GOT3 (cell line): ENCODE measurements at places on chromosomes 4 and X.
A peak's percentile ranks its signal among the peaks of the same experiment; 100 is the strongest.

- no peak for DNase-seq
Observed at GRCh38 chr4:53981567-53981966, 82.8 kb downstream of the CHIC2 start.

DNA sequence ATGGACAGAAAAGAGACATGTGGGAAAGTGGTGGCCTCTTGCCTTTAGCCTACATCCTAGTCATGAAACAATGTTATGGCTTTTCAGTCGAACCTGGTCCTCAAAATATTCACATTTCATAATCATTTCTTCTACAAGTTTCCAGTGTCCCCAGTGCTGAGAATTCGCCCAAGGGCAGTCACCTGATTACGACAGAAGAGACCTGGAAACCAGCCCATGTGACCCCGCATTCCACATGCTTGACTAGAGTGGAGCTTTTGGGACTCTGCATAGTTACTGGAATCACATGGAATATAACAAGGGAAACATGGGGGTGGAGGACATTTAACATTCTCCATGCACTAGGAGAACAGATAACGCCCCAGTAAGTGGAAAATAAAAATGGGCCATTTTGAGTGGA, 100.1 kb downstream of the PPARGC1A start:
- peak; percentile 1 for DNase-seq

- DNase-seq: no peak
Observed at GRCh38 chr4:84965553-84966381, 723 bp downstream of the WDFY3 start.

GRCh38 chr4:7941111-7941964, 1.7 kb upstream of the AFAP1 start:
- DNase-seq: peak; percentile 22

GRCh38 chr4:31114816-31115215, 394.6 kb downstream of the PCDH7 start:
- no peak for DNase-seq

GRCh38 chr4:102295153-102295862, 50.0 kb downstream of the SLC39A8 start:
- DNase-seq: no peak

DNA sequence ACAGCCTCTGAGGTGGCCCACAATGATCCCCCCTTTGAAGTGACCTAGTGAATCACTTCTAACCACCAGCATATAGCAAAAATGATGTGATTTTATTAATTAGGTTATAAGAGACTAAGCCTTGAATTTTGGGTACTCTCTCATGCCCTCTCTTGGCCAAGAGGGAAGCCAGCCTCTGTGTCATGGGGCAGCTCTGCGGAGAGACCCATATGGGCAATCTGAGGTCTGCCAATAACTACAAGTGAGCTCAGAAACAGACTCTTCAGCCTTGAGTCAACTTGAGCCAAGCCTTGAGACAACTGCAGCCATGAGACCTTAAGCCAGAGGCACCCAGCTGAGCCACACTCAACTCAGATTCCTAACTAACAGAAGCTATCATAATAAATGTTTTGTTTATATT, 45.7 kb downstream of the MANBA start:
- no peak for DNase-seq

GRCh38 chr4:155353923-155354540, 22.7 kb downstream of the MAP9 start:
- DNase-seq: no peak

GRCh38 chr4:10006601-10007435, 14.5 kb downstream of the SLC2A9 start:
- DNase-seq: no peak

DNA sequence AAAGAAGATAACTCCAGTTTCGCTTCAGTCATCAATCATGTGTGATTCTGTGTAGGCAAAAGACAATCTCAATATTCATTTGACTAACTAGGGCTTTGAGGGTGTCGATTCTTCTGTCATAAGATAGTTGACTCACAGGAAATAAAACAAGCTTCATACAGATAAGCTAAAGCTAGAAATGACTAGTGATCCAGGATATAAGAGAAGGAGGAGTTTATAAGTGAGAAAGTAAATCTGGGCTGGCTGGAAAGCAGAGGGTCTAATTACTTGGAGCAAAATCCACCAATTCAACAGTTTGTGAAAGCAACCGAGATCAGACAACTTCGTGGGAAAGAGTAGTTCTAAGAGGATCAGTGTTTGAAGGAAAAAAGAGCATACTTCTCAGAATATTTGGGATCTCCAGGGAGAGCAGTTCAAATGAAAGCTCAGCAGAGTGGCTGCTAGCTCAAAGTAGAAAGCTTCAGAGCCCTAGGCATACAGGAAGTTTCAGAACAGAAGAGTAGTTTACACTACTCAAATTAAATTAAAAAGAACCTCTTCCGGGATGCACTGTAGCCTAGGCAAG, 429.3 kb downstream of the INPP4B start:
- DNase-seq: no peak

- DNase-seq: no peak
Observed at GRCh38 chrX:36344301-36344700, 424.8 kb downstream of the CFAP47 start.

DNA sequence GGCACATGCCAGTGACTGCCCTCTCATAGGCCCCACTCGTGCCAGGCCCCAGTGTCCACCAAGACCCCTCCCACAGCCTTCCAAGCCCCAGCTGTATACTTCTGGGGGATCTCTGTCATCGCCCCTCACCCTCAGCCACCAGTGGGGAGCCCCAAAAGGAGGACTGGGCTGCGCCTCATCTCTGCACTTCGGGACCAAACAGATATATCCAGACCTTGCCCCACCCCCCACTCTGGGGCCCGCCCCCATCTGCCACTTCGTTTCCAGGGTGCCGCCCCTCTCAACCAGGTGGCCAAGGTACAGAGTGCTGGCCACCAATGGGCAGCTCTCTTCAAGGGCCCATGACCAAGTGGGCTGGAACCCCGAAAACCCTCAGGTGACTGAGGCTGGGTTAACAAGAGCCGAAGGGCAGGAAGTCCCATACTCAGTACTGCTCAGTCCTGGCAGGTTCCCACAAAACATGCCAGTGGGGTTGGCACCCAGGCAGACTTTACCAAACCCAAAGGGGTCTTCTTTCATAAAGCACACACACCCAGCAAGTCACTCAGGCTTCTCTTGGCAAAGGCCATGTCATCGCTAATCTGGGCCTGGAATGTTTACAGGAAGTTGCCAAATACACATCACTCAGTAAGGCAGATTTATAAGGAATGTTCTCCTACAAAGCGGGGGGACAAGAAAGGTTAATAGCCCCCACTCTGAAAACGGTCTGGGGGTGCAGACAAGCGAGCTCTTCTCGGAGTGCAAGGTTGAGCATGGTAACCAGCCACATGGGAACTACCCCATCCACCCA, 4.4 kb downstream of the ZFYVE28 start:
- no peak for DNase-seq

GRCh38 chrX:153804621-153805020, 10.2 kb downstream of the SSR4 start:
- no peak for DNase-seq

DNA sequence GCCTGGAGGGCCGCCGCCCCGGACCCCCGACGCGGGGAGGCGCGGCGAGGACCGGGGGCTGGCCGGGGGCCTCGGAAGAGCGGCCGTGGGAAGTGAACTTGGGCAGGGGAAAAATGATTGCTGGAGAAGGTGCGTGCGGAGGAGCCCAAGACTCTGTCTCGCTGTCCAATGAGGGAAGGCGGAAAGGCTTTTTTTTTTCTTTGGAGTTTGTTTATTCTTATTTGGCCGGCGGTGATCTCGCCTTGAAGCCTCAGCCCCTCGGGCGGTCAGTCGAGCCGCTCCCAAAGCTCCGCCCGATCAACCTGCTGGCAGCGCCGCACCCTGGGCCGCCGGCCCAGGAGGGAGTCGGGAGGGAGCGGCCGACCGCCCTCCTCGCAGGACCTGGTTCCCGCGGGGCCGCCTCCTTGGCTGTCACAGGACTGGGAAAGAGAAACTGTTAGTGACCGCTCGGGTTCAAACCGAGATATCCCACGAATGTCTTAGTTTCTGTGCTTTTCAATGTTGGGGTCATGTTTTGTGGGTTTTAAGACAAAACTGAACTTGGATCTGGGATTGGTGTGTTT, 2.5 kb downstream of the CPEB2 start:
- no peak for DNase-seq

DNA sequence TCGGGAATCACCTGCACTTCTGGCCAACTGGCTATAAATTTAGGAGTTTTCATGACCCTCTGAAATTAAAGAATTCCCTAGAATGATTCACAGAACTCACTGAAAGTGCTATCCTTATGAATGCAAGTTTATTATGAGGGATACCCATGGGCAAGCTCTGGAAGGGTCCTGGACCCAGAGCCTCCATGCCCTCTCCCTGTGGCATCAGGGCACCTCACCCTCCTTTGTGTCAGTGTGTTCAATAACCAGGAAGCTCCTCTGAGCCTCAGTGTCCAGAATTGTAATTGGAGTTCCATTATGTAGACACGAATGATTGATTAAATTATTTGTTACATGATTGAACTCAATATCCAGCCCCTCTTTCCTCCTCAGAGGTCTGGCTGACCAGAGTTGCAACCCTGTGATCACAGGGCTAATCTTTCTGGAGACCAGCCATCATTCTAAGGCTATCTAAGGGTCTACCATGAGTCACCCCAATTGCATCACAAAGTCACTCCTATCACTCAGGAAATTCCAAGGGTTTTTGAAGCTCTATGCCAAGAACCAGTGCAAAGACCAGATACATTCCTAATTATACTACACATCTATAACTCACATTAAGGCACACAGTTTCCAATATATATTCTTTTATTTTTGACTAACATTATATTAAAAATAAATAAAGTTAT, 8.9 kb downstream of the ANXA3 start:
- DNase-seq: no peak

- no peak for DNase-seq
Observed at GRCh38 chr4:140790765-140791164, 34.6 kb upstream of the TBC1D9 start.

DNA sequence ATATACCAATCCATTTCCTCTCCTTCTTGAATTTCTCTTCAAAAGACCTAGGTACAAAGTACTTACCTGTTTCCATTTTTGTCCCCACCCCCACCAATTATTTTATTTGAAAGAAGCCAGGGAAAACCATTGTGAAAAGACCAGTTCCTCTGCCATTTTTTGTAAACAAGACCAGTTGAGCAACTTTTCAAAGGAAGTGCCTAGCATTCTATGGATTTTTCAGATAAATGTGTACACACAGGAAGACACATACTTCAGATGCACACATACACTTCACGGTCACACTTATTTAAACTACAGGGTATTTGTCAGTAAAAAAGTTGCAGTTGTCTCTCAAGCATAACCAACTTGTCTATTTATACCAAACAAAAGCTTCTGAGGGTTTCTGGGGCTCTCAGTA, 587.2 kb upstream of the KLHL4 start:
- no peak for DNase-seq

- no peak for DNase-seq
Observed at GRCh38 chrX:24426340-24426913, 38.7 kb upstream of the PDK3 start.

DNA sequence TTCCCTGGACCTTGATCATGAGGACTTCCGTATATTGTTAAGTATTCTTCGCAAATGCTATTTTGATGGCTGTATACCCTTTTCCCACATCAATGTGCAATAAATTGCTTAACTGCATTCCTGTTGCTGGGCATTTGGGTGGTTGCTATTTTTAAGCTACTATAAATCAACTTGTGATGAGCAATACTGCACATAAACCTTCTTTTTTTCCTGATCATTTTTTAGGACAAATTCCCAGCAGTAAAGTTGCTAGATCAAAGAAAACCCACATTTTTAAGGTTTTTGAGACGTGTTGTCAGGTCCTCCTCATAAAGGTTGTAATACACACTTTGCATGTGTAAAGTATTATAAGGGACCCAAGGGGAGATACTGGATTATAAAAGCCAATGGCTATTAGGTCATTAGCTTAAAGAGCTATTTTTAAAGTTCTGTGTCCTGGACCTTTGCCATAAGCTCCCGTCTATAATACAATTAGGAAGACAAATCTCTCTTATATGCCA, 35.6 kb downstream of the LIMCH1 start:
- no peak for DNase-seq

- DNase-seq: no peak
Observed at GRCh38 chr4:119031218-119031617, 104.4 kb upstream of the MYOZ2 start.

GRCh38 chrX:118519411-118520215, 24.0 kb downstream of the DOCK11 start:
- DNase-seq: no peak

DNA sequence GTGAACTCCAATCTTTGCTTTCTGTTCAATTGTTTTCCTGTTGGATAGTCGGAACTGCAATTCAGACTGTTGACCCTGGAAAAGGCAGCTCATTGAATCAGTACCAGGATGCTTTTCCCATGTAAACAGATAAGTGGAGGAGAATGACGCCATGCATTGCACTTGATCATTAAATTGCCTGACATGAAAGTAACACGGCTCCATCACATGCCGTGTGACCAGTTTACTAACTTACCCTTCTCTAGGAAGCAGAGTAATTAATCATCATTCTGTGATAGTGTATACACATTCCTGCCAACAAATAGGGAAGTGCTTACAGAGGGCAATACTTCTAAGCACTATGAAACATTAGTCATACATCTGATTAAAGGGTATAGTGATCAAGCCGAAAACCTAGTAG, 101.4 kb downstream of the PPARGC1A start:
- DNase-seq: no peak

- DNase-seq: peak; percentile 7
Observed at GRCh38 chr4:76752861-76753501, 145.0 kb downstream of the SOWAHB start.

- DNase-seq: no peak
Observed at GRCh38 chr4:72094059-72094797, 62.4 kb downstream of the NPFFR2 start.

GRCh38 chr4:142549726-142550463, 296.2 kb downstream of the INPP4B start:
- DNase-seq: no peak

GRCh38 chr4:83010111-83010521, 507 bp downstream of the LIN54 start:
- DNase-seq: no peak

GRCh38 chrX:154486052-154486395, 391 bp downstream of the UBL4A start:
- no peak for DNase-seq

- DNase-seq: no peak
Observed at GRCh38 chr4:57442831-57443291, 332.7 kb upstream of the IGFBP7 start.

DNA sequence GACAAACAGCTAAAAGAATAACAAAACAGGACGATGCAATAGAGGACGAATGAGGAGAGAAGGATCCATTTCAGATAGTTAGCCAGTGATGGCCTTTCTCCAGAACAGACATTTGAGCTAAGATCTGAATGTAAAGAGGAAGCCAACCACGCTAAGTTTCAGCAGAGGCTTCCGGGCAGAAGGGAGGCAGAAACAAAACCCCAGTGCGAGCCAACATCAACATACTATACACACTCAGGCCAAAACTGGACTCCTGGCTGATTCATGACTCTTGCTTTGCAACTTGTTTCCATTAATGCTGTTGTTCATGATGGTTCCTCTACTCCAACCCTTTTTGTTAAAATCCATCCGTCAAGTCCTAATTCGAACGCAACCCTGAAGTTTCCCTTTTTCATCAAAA, 730.3 kb downstream of the TRIML1 start:
- no peak for DNase-seq

GRCh38 chr4:128862608-128863311, 53.3 kb downstream of the JADE1 start:
- no peak for DNase-seq

- DNase-seq: no peak
Observed at GRCh38 chr4:54657185-54657550, 589 bp upstream of the KIT start.
